Stimulated activated CD4-positive, alpha-beta T cell treated with anti-CD3 and anti-CD28 coated beads, Interleukin-1b, Interleukin-23, amount 100 ng/mL, for 4 hours (primary cell): ENCODE measurements at places on chromosomes 13 and 19.

DNA sequence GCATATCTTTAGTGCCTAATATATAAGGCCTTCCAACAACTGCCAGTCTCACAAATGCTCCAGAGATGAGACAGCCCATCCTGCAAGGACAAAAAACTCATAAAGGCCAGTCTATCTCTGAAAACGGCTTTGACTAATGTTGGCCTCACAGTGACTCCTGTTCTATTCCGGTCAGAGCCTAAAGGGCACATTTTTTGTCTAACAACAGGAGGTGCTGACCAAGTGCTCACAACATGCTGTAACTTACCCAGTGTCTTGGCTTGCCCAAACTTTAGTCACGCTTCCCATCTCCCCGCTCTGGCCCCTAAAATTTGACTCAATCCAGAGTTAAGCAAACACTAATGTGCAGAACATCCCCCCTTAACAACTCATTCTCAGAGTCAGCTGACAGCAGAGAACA lies 1411.2 kb upstream of the MIR17HG start:
- no peak for DNase-seq

GRCh38 chr19:1296575-1297271 lies 11.1 kb downstream of the EFNA2 start:
- no peak for DNase-seq

DNA sequence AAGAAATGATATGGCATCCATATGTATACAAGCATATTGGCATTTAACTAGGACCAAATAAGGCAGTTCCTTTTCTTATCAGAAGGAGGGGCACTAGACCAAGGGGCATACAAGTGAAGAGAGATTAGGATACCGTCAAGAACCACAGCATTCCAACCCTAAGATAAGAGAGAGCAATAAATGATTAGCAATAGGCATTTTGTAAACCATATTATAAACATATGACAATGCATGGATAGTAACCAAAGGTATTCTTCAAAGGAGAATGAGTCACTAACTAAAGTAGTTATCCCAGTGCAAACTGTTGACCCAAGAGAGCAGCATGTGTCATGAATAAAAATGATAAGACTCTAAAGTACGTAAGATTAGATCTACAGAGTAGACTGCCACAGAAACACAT lies 500.9 kb upstream of the HTR2A start:
- no peak for DNase-seq

- DNase-seq = no peak
Measured at GRCh38 chr19:52086481-52086880, 9.1 kb downstream of the ZNF841 start.

DNA sequence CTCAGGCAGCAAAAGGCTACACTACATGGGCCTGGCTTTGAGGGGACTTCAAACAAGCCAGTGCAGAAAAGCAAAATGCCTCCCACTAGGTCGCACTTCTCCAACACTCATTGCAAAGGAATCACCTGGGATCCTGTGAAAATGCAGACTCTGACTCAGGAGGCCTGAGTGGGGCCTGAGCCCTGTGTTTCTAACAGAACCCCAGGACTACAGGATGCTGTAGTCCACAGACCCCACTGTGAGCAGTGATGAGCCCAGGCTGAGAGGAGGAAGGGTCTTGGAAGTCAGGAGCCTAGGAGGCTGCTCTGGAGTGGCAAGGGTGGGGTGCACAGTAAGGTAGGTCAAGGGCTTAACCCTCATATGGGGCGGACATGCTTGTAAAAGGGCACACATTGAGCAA lies 46.7 kb upstream of the SERP2 start:
- DNase-seq = no peak

DNA sequence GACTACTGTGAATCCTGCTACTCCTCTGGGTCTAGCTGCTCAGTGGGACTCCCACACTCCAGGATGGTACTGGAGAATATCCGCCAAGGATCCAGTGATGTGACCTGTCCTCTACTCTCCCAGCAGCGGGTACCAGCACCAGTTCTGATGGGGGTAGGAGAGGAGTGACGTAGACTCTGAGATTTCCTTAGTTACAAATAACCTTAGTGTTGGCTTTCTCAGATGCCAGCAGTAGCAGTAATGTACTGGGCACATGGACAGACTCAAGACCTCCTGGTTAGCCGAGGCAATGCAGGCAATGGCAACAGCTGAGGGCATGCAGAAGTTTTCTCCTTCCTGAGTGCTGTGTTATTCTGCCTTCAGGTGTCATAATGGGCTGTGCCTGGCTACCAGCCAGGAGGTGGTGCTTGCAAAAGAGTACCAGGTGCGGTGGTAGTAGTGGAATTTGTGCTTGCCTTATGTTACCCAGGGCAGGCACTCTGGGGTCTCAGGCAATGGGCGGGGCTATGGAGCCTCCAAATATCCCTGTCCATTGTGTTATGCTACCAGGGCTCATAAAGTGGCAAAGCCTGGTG lies 105.3 kb upstream of the KLF5 start:
- no peak for DNase-seq

- no peak for DNase-seq
Measured at GRCh38 chr13:43977911-43978310, 98.2 kb downstream of the LACC1 start.

DNA sequence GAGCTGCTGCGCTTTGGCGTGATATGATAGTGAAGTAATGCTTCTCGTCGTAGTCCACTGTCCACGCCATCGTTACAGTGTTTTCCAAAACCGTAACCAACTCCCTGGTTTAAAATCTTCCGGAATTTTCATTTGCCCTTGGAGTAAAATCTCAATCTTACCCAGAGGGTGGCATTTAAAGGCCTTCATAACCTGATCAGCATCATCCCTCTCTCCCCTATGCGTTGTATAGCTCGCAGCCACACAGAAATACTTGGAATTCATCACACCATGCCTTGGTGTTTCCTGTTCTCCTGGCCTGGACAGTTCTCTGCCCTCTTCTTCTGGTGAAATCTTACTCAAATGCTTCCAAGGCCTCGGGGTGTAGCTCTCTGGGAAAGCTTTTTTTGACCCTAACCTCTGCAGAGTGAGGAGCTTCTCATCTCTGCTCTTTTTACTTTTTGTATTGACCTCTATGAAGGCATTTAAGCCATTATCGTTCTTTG lies 839 bp downstream of the MPHOSPH8 start:
- DNase-seq = no peak

DNA sequence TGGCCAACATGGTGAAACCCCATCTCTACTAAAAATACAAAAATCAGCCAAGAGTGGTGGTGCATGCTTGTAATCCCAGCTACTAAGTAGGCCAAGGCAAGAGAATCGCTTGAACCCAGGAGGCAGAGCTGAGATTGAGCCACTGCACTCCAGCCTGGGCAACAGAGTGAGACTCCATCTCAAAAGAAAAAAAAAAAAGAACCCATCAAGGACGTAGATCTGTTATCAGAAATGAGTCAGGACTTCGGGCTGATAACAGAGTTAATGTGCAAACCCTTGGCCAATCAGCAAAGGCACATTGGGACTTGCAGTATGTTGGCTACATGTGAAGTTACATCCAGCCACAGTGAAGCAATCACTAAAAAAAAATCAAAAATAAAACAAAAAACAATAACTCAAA lies 4.8 kb upstream of the LGALS7B start:
- no peak for DNase-seq

- DNase-seq = no peak
Measured at GRCh38 chr13:28566283-28566682, 71.4 kb upstream of the FLT1 start.
